ENCODE measurements at places on chromosomes 2 and 18. TPM values are rescaled to one million over a fixed set of nuclear protein-coding genes. Genes with fewer than 3 reads are reported as not detected.
A peak's percentile ranks its signal among the peaks of the same experiment; 100 is the strongest.

GRCh38 chr2:17873021-17873420 is 5.4 kb upstream of the KCNS3 start:
- peaks cover 10% of the 10 kb centered on the region for H3K27me3 ChIP-seq
- no peak overlapping the region for H3K4me3 ChIP-seq
- H3K27ac ChIP-seq: no peak overlapping the region
- H3K36me3 ChIP-seq: no peaks in the 10 kb centered on the region
- H3K4me1 ChIP-seq: no peaks in the 10 kb centered on the region

GRCh38 chr2:49935449-49935848 is 781.1 kb upstream of the FSHR start:
- H3K4me3 ChIP-seq: no peak overlapping the region
- no peaks in the 10 kb centered on the region for H3K4me1 ChIP-seq
- H3K36me3 ChIP-seq: no peaks in the 10 kb centered on the region

GRCh38 chr2:70931376-70932000 is 4.2 kb upstream of the ATP6V1B1 start:
- peaks cover 8% of the 10 kb centered on the region for H3K27me3 ChIP-seq
- H3K36me3 ChIP-seq: no peaks in the 10 kb centered on the region
- H3K4me3 ChIP-seq: no peak overlapping the region
- H3K27ac ChIP-seq: no peak overlapping the region

Gene CDH19
- total RNA-seq: not detected

DNA sequence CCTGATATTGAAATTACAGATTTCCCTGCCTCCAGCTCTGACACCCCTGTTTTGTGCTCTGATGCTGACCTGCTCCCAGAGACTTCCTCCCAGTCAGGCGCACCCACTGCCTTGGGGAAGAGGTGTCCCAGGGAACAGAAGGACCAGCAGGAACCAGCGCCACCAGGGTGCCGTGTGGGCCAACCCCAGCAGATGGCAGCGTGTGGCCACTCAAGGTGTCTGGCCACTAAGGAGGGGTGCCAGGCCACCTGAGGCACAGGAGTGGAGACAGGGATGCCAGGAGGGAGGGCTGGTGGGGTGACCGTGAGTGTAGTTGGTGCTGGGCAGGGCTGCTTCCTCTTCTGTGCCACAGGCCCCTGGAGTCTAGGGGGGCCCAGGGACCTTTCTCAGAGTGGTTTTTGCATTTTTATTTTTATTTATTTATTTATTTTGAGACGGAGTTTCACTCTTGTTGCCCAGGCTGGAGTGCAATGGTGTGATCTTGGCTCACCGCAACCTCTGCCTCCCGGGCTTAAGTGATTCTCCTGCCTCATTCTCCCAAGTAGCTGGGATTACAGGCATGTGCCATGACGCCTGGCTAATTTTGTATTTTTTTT is 56.0 kb downstream of the TEX44 start:
- H3K27me3 ChIP-seq: no peaks in the 10 kb centered on the region

Gene CTAGE1
- total RNA-seq: not detected

DNA sequence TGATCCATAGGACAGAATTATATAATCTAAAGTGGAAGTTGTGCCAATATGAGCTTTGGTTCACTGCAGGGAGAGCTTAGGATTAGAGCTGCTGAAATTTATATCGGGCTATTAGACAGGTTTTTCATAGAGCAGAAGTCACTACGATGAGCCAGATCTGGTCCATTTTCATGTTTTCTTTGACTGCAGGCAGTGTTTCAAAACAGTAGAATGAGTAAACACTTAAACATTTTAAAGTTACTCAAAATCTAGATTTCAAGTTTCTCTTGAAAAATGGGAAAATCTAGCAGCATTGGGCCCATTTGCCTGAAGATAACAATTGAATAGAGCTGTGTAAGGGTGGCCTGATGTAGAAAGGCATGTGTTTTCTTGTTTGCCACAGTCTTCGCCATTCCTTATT is 14.5 kb upstream of the ADAM23 start:
- peaks cover 13% of the 10 kb centered on the region for H3K4me1 ChIP-seq
- no peaks in the 10 kb centered on the region for H3K27me3 ChIP-seq
- H3K36me3 ChIP-seq: no peaks in the 10 kb centered on the region
- no peak overlapping the region for H3K4me3 ChIP-seq
- no peak for DNase-seq
- H3K27ac ChIP-seq: no peak overlapping the region

DNA sequence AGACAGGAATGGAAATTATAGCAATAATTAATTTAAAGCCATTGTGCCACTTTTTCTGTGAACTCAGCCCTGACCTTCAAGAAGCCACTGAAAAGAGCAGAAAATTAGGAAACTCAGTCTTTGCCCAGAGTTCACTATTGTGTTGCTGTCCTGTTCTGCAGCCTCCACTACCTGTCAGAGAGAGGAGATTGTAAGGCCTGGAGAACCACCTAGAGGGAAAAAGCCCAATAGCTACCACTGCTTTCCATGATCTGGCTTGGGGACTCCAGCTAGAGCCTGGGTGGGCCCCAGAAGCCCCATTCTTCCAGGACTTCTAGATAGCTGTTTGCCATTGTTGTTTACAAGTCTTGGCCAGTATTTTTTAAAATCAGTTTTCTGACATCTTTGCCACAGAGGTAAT is 176.1 kb upstream of the KLF7 start:
- no peak overlapping the region for H3K27ac ChIP-seq
- H3K4me1 ChIP-seq: peaks cover 2% of the 10 kb centered on the region
- no peaks in the 10 kb centered on the region for H3K27me3 ChIP-seq
- no peaks in the 10 kb centered on the region for H3K36me3 ChIP-seq

DNA sequence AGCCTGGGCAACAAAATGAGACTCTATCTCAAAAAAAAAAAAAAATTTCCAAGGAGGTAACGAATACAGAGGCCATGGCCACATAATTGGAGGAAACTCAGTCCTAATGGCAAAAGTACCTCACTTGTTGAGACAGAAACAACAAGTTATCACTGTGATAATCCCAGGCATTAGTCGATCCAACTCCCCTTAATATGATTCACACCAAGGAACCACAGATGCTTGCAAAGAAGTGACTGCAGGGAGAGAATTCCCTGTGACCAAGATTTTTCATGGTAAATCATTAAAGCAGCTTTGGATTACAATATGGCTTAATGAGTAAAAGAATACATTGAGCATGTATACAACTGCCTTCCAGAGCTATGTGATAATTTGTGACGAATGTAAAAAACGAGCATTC is 80.4 kb upstream of the RNU4ATAC start:
- H3K4me3 ChIP-seq: no peak overlapping the region
- no peak overlapping the region for H3K27ac ChIP-seq
- no peaks in the 10 kb centered on the region for H3K4me1 ChIP-seq
- no peak for DNase-seq
- H3K27me3 ChIP-seq: no peaks in the 10 kb centered on the region

DNA sequence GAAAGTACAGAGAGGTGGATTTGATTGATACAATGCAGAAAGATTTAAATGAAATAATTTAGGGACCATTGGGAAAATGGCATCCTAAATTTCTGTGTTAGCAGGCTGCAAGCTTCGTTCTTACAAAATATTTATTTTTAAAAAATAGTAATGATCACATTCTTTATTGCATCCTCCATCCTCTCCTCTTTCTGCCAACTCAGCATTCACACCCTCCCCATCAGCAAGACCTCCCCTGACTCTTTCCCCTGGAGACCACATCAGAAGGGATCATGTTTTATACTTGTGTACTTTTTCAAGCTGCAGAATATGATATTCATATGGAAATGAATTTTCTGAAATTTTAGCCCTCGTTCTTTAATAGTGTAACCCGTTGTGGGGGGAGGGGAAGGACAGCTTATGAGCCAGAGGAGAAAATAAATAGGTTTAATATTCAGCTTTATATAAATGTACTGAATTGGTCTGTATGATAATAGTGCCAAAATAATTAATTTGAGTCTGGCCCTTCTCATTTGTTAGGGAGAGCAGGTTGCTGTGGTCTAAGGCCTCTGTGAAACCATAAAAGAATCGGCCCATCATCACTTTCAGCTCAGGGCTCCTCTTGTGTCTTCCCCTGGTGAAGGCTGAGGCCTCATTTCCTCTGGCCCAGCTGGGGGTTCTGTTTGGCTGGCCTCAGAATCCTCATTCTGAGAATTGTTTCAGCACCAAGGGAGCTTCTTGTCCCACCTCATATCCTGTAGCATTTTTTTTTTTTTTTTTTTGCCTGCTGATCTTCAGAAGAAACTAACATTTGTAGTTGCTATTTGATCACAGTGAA is 330.8 kb downstream of the TXNL1 start:
- H3K36me3 ChIP-seq: no peaks in the 10 kb centered on the region
- no peaks in the 10 kb centered on the region for H3K27me3 ChIP-seq
- peaks cover 4% of the 10 kb centered on the region for H3K4me1 ChIP-seq
- no peak for DNase-seq
- no peak overlapping the region for H3K27ac ChIP-seq

Gene XIRP2
- total RNA-seq: 0.66 TPM

- DNase-seq: peak; percentile 87
- H3K4me3 ChIP-seq: no peak overlapping the region
- no peaks in the 10 kb centered on the region for H3K27me3 ChIP-seq
- no peak overlapping the region for H3K27ac ChIP-seq
- peaks cover 30% of the 10 kb centered on the region for H3K4me1 ChIP-seq
- H3K36me3 ChIP-seq: no peaks in the 10 kb centered on the region
Observed at GRCh38 chr18:13660510-13660909, 65.8 kb downstream of the FAM210A start.

Gene SKOR2
- not detected for total RNA-seq

GRCh38 chr2:201932511-201932910 is 101.1 kb upstream of the FZD7 start:
- no peak overlapping the region for H3K27ac ChIP-seq
- no peaks in the 10 kb centered on the region for H3K36me3 ChIP-seq
- no peaks in the 10 kb centered on the region for H3K4me1 ChIP-seq
- H3K4me3 ChIP-seq: no peak overlapping the region
- DNase-seq: no peak

DNA sequence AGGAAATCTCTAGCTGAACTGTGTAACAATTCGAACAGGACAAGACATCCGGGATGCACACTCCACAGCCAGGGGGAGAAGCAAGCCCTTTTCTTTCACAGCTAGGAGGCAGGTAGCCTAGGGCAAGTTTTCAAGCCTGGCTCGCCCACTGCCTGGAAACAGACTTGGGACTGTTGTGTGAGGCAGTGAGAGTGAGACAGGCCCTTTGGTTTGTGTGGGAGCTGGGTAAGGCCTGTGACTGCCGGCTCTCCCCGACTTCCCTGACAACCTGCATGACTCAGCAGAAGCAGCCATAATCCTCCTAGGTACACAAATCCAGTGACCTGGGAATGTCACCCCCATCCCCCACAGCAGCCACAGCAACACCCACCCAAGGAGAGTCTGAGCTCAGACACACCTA is 179.7 kb downstream of the WDPCP start:
- no peak overlapping the region for H3K27ac ChIP-seq
- no peak for DNase-seq
- no peaks in the 10 kb centered on the region for H3K27me3 ChIP-seq
- no peak overlapping the region for H3K4me3 ChIP-seq
- no peaks in the 10 kb centered on the region for H3K4me1 ChIP-seq
- no peaks in the 10 kb centered on the region for H3K36me3 ChIP-seq

GRCh38 chr2:74188018-74188601 is 9.4 kb upstream of the MOB1A start:
- H3K36me3 ChIP-seq: no peaks in the 10 kb centered on the region
- DNase-seq: no peak
- no peak overlapping the region for H3K27ac ChIP-seq
- no peak overlapping the region for H3K4me3 ChIP-seq
- H3K27me3 ChIP-seq: peaks cover 4% of the 10 kb centered on the region

Gene HOXD13
- not detected for total RNA-seq

Gene CYP27C1
- total RNA-seq: not detected

Gene HTR2B
- total RNA-seq: 0.55 TPM

Gene PMAIP1
- total RNA-seq: 13.5 TPM

Gene VWA3B
- total RNA-seq: not detected

GRCh38 chr18:43883886-43884285 is 606.6 kb upstream of the SYT4 start:
- no peaks in the 10 kb centered on the region for H3K36me3 ChIP-seq
- H3K27me3 ChIP-seq: no peaks in the 10 kb centered on the region
- no peak overlapping the region for H3K27ac ChIP-seq
- no peaks in the 10 kb centered on the region for H3K4me1 ChIP-seq
- DNase-seq: no peak

- no peak for DNase-seq
- H3K27me3 ChIP-seq: peaks cover 2% of the 10 kb centered on the region
- H3K36me3 ChIP-seq: no peaks in the 10 kb centered on the region
- H3K27ac ChIP-seq: no peak overlapping the region
Observed at GRCh38 chr2:54678719-54679118, 44.7 kb upstream of the EML6 start.

Gene RFTN2
- total RNA-seq: 9.9 TPM

Gene ZNF521
- 166 TPM for total RNA-seq

DNA sequence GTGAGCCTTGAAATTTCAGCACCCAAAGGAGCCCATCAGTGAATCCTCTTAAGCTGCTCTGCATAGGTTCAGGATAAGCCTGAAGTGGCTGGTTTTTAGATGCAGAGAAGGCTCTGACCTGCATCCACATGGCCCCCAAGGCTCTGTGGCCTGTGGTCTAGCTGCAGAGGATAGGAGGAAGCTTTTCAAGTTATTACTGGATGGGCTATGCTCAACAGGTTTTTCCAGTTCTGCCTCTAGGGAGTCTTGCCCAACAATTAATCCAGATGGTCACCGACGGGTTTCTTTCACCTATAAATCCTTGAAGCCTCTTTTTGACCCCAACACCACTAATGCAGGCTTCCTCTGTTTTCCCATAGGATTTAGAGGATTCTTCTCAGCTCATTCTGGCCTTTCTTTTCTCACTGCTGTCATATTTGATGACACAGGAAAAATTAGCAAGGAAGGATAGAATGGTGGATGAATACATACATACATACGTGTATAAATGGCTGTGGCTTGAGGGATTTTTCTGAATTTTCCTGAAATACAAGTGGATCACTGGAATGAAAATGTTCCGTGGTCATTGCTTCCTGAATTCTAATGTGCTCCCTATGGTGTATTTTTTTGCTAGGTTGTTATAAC is 52.2 kb upstream of the BCL2L11 start:
- no peak for DNase-seq
- H3K4me3 ChIP-seq: no peak overlapping the region
- H3K27me3 ChIP-seq: no peaks in the 10 kb centered on the region
- no peaks in the 10 kb centered on the region for H3K36me3 ChIP-seq
- H3K27ac ChIP-seq: no peak overlapping the region

DNA sequence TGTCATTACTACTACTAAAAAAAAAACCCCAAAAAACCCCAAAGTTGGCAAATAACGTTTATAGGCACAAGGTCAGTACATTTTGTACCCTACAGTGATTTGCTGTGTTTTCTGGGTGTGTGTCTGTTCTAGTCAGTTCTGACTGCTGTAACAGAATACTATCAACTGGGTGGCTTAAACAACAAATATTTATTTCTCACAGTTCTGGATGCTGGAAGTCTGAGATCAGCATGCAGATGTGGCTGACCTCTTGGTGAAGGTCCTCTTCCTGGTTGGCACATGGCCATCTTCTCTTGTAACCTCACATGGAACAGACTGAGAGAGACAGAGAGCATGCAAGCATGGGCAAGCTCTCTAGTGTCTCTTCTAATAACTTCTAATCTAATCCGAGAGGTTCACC is 103.1 kb downstream of the CERS6 start:
- H3K4me3 ChIP-seq: no peak overlapping the region
- DNase-seq: no peak
- H3K4me1 ChIP-seq: no peaks in the 10 kb centered on the region
- no peaks in the 10 kb centered on the region for H3K27me3 ChIP-seq
- no peaks in the 10 kb centered on the region for H3K36me3 ChIP-seq
- H3K27ac ChIP-seq: no peak overlapping the region
